ENCODE measurements at places on chromosomes 5 and 9.

- DNase-seq = no peak
Observed at GRCh38 chr5:62690421-62690820, 111.8 kb downstream of the LRRC70 start.

- peak; percentile 75 for DNase-seq
Observed at GRCh38 chr5:132259069-132259851, 1.8 kb downstream of the PDLIM4 start.

GRCh38 chr5:2841208-2841607 lies 89.7 kb upstream of the IRX2 start:
- DNase-seq = no peak

- DNase-seq = no peak
Observed at GRCh38 chr5:14676320-14676719, 11.8 kb downstream of the OTULIN start.

DNA sequence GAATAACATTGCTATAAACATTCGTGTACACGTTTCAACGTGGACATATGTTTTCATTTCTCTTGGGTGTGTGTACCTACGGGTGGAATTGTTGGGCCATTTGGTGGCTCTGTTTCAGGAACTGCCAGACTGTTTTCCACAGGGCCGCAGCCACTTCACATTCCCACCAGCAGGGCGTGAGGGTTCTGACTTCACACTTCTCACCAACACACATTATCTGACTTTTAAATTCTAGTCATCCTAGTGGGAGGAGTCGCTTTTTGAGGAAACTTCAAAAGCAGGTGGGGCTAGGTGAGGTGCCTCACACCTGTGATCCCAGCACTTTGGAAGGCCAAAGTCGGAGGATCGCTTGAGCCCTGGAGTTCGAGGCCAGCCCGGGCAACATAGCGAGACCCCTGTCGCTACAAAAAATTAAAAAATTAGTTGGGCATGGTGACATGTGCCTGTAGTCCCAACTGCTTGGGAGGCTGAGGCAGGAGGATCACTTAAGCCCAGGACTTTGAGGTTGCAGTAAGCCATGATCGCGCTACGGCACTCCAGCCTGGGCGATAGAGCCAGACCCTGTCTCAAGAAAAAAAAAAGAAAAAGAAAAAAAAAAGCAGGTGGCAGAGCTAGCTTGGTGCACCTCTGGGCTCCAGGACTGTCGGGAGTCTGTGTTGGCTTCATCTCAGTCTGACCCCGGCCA lies 28.5 kb downstream of the TSPAN17 start:
- DNase-seq = no peak

DNA sequence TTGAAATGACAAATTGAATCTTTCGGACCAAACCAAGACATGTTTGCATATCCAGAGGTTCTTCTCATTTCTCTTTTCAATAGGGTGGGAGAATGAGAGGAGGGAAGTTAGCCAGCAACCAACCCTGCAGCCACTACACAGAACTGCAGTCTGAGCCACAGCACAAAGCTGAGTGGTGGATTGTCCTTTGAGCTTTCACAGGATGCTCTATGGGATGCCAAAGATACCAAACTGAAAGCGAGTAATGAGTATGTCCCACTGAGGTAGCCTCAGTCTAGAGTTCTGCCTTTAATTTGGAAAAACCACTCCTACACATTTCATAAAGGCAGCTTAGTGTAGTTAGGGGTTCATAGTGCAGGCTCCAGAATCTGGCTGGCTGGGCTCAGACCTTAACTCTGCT lies 114.9 kb downstream of the MARCHF3 start:
- DNase-seq = no peak

GRCh38 chr5:104890767-104891166 lies 1328.2 kb upstream of the NUDT12 start:
- DNase-seq = no peak

DNA sequence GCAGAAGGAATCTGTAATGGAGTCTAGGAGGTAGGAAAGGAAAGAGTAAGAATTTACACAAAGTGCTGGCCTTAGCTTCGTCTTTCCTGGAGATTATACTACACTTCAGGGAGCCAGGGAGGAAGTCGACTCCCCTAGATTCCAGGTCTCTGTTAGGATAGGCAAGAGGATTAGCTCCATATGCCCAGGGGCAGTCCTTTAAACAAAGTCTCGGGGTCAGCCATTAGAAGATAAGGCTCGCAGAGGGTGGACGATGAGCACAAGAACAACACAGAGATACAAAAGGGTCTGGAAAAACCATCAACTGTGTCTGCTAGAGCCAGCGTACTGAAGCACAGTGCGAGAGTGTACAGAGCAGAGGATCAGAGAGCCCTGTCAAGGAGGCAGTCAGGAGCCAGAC lies 344.7 kb upstream of the TNC start:
- no peak for DNase-seq

- DNase-seq = no peak
Observed at GRCh38 chr5:135895474-135896006, at the start of gene IL9. IL9 (minus strand) TSS chr5:135895841; CDS start chr5:135895816, 25 bp downstream.

DNA sequence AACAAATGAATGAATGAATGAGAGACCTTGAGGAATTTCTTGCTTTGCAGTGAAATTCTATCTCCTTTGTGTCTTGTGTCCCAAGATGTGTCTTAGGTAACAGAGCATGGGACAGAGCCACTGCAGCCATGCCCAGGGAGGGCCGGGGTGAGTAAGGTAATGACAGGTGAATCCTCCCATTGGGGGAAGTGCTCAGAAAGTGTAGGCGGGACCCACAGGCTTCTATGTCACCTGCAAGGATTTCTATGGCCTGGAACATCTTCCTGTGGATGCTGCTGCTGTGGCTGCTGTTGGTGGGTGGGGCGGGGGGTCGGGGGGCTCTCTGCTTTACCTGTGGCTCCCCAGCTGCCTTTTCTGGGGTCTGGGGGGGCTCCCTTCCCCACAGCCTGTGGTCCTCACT lies 133.6 kb upstream of the IER5L start:
- DNase-seq = no peak

GRCh38 chr5:56763711-56764466 lies 51.5 kb upstream of the MAP3K1 start:
- peak; percentile 43 for DNase-seq

DNA sequence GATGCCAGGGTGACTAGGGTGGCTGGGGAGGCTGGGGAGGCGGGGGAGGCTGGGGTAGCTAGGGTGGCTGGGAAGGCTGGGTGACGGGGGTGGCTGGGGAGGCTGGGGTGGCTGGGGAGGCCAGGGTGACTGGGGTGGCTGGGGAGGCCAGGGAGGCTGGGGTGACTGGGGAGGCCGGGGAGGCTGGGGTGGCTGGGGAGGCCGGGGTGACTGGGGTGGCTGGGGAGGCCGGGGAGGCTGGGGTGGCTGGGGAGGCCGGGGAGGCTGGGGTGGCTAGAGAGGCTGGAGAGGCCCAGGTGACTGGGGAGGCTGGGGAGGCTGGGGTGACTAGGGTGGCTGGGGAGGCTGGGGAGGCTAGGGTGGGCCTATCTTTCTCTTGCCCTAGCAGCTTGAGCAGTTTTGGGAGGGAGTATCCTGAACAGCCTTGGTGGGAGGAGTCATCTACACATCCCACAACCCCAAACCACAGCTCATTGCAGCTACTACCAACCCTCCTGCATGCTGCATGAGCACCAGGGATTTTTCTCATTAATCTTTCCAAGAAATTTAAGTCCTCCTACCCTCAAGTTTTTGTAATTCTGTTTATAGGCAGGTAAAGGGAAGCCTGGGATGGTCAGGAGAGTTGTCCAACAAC lies 203.2 kb upstream of the IRX1 start:
- DNase-seq = no peak

GRCh38 chr5:136012041-136012804 lies 16.6 kb upstream of the TGFBI start:
- no peak for DNase-seq

DNA sequence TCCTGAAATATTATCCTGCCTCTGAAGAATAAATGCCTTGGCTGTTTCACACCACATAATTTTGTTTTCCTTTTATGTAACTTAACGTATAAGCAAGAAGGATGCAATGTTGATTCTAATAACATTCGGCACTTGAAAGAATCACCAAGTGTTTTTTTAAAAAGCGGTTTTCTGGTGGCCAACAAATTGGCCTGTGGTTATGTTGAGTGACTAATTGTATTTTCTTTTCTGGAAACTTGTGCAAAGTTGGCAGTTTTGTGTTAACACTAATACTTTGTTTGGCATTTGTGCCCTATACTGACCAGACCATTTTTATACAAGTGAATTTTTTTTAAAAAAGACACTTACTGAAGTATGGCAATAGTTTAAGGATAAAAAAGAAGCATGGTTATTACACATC lies 452.7 kb downstream of the BNC2 start:
- no peak for DNase-seq
